ENCODE measurements at places on chromosomes 1 and 21. TPM values are rescaled to one million over a fixed set of nuclear protein-coding genes. Genes with fewer than 3 reads are reported as not detected.

The KLF17 gene
- total RNA-seq, result not detected

The LCE2C gene
- not detected for total RNA-seq

The DTL gene
- 12.6 TPM for total RNA-seq

The CHD5 gene
- under 0.01 TPM for total RNA-seq

The CRNN gene
- not detected for total RNA-seq

The PTCH2 gene
- 0.05 TPM for total RNA-seq

The COL8A2 gene
- 3.0 TPM for total RNA-seq

The WNT3A gene
- not detected for total RNA-seq

The DPT gene
- total RNA-seq, result not detected

The GCSAML gene
- not detected for total RNA-seq

The HTR6 gene
- not detected for total RNA-seq

The RBM11 gene
- total RNA-seq, result not detected

The ERVH48-1 gene
- total RNA-seq, result 0.05 TPM

The VSIG8 gene
- total RNA-seq, result 0.09 TPM

The CYP2J2 gene
- total RNA-seq, result not detected

The PIGM gene
- 3.5 TPM for total RNA-seq

The EPHA10 gene
- total RNA-seq, result 0.05 TPM

The MTR gene
- 34.9 TPM for total RNA-seq

The PTGER3 gene
- not detected for total RNA-seq

The SPATA46 gene
- total RNA-seq, result not detected

The GABPB2 gene
- total RNA-seq, result 6.3 TPM

The ZNF683 gene
- total RNA-seq, result not detected

The GTF2B gene
- 32.7 TPM for total RNA-seq

The HHIPL2 gene
- not detected for total RNA-seq

The NBPF10 gene
- total RNA-seq, result 0.28 TPM

The FAM177B gene
- not detected for total RNA-seq

The PCAT6 gene
- not detected for total RNA-seq

The VANGL2 gene
- total RNA-seq, result 0.05 TPM

The GPA33 gene
- total RNA-seq, result not detected

The OR2L3 gene
- total RNA-seq, result not detected

The SERTAD4 gene
- 1.1 TPM for total RNA-seq

The KHDC4 gene
- total RNA-seq, result 32.8 TPM

The TOMM40L gene
- 23.6 TPM for total RNA-seq

The S100A3 gene
- 1.3 TPM for total RNA-seq

The TNFAIP8L2 gene
- total RNA-seq, result 0.14 TPM

The RUSC1 gene
- 13.8 TPM for total RNA-seq

The GABRD gene
- total RNA-seq, result 0.51 TPM

The UTS2 gene
- total RNA-seq, result not detected

The CYP4A11 gene
- total RNA-seq, result not detected

The SPOCD1 gene
- total RNA-seq, result 2.0 TPM

The DNASE2B gene
- total RNA-seq, result not detected

The TFAP2E gene
- 0.14 TPM for total RNA-seq

The C1orf87 gene
- not detected for total RNA-seq

The FLG2 gene
- not detected for total RNA-seq

The HPDL gene
- total RNA-seq, result 4.6 TPM

The ALPL gene
- total RNA-seq, result 0.19 TPM

The HIPK1 gene
- 50.4 TPM for total RNA-seq
